ENCODE measurements at places on chromosomes 7 and 10.

DNA sequence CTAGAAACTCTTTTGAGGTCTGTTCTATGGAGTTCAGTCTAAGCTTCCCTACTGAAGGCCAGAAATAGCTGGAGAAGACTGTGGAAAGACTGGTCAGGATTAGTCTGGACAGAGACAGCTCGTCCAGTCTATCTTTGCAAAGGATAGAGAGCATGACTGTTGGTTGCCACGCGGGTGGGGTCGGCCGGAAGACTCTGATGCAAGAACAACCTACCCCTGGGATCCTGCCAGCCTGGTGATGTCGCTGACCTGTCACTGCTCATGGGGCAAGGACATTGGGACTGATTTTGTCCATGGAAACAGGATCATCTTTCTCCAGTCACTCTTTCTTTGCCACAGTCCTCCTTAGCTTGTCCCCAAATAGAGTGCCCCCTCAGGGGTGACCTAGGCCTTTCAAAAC, 337.6 kb upstream of the NPSR1 start:
- DNase-seq, result no peak

- no peak for DNase-seq
Measured at GRCh38 chr10:20466731-20467130, 430.4 kb downstream of the NEBL start.

GRCh38 chr7:38862666-38863065, 46.3 kb downstream of the VPS41 start:
- DNase-seq, result no peak

GRCh38 chr10:43061760-43062159, 15.1 kb upstream of the RET start:
- DNase-seq, result no peak
